ENCODE measurements at places on chromosomes 3 and 15.
A peak's percentile ranks its signal among the peaks of the same experiment; 100 is the strongest.

DNA sequence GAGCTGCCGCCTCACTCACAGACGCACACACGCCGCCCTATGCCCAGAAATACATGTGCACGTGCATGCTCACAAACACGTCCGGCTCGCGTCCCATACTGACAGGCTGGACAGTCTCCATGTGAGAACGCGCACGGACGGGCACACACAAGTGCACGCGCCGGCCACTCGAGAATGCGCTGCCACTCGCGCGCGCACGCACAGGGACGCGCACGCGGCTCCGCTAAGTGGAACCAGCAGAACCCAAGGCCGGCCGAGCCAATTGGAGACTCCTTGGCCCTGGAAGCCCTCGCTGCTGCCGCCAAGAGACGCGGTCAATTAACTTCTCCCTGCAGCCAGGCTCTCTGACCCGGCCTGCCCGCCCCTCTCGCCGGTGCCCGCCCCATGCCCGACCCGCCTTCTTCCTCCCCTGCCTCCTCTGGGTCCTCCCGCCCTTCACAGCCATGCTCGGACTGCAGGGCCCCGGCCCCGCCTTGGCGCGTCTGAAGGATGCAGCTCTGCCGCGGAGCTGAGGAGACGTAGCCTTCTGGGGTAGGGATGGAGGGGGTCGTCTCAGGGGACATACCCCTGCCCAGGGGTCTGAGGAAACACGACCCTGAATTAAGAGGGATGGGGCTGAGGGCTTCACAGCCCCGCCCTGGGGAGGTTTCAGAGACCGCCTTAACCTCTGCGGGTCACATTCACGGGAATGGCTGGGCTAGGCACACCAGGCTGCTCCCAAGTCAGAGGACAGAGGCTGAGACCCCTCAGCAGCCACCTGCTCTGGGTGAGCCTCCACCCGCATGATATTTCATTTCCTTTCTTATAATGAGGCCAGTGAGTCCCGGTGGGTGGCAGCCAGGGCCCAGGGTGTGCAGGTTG is 15.0 kb downstream of the PTH1R start:
- no peak for DNase-seq

- DNase-seq: no peak
These were observed 85.4 kb downstream of the SMAD6 start for GRCh38 chr15:66787489-66787871.

- DNase-seq: no peak
These were observed 182.6 kb downstream of the ARRDC4 start for GRCh38 chr15:98143116-98143515.

- no peak for DNase-seq
These were observed 73.8 kb downstream of the SYNPR start for GRCh38 chr3:63352008-63352279.

DNA sequence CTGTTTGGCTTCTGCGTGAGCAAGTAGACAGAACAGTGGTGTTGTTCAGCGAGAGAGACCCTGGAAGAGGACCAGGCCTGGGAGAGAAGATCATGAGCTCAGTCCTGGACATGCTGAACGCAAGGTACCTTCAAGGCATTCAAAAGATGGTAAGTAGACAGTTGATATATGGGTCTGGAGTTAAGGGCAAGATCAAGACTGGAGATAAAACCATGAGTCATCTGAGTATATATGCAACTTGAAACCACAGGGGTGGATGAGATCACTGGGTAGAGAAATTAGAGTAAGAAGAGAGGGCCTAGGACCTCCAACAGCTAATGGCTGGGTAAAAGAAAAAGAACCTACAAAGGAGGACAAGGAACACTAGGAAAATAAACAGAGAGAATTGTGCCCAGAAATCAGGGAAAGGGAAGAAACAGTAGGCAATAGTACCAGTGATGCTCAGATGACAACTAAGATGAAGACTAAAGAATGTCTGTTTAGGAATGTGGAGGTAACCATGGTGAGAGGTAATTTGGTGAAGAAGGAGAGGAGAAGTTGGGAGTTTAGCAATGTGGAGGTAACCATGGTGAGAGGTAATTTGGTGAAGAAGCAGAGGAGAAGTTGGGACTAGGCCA is 343.2 kb upstream of the ADAMTS9 start:
- no peak for DNase-seq

- DNase-seq: no peak
These were observed 596.1 kb downstream of the TUSC7 start for GRCh38 chr3:117305681-117306080.

- DNase-seq: no peak
These were observed 265.2 kb downstream of the SUCLG2 start for GRCh38 chr3:67389176-67389575.

DNA sequence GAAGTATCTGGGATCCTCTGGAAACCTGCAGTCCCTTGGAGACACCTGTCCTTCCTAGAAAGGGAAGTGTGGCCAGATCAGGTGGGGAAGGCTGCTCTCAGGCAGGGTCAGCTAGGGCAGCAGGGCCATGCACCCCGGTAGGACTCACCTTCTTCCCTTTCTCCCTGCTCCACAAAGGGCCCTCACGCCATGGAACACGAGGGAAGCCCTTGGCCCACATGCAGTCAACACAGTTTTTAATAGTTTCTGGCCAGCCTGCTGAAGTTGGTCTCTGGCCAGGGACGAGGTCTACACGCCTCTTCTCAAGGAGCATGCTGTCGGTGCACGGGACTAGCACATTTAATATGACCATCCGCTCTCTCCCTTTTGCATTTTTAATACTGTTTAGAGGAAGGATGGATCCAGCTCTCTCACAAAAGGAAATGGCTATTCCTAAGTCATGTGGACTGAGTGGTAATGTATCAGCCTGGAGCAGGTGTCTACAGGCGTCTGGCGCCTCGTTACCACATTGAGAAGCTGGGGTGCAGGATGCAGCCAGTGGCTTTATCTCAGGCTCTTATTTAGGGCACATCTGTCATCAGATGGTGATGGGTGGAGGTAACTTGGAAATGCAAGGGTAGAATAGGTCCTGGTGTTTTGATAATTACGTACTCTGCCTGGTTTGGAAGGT is 153.9 kb downstream of the KLF13 start:
- DNase-seq: no peak

GRCh38 chr3:71299160-71299559 is 284.4 kb downstream of the FOXP1 start:
- DNase-seq: no peak

DNA sequence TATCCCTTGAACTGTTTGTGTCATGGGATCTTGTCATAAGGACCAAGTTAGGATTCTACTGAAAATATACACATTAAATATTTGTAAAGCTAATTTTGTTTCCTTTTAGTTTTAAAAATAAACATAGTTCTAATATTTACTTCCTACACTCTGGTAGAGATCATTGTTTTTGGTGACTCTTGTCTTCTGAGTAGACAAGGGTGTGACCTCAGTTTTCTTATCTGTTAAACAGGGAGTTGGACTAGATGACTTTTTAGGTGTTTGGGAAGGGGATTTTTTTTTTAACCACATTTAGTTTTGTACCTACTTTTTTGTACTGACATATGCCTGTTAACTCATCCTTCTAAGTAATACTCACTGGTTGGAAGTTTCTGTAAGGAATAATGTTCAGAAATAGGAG is 30.8 kb downstream of the PLS1 start:
- no peak for DNase-seq

DNA sequence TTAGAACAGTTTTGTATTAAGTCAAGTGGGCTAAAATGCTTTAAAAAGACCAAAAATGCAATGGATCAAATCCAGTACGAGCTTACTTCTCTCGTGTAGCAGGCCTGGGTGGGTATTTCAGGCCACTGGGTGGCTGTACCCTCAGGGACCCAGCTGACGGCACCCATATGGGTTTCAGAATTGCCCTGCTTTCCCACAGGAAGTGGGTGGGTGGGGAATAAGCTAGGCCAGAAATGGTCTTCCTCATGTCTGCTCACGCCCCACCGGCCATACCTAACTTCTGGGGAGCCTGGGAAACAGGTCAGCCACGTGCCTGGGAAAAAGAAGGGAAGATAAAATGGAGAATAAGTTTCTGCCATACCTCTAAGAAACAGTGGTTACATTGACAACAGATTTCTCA is 20.3 kb downstream of the GPR160 start:
- no peak for DNase-seq

GRCh38 chr3:177197727-177198460 is 612 bp upstream of the TBL1XR1 start:
- DNase-seq: no peak

GRCh38 chr3:112734736-112735350 is 93.9 kb upstream of the CCDC80 start:
- DNase-seq: peak; percentile 27

- DNase-seq: no peak
These were observed 422.1 kb upstream of the TGFBR2 start for GRCh38 chr3:30184091-30184810.

DNA sequence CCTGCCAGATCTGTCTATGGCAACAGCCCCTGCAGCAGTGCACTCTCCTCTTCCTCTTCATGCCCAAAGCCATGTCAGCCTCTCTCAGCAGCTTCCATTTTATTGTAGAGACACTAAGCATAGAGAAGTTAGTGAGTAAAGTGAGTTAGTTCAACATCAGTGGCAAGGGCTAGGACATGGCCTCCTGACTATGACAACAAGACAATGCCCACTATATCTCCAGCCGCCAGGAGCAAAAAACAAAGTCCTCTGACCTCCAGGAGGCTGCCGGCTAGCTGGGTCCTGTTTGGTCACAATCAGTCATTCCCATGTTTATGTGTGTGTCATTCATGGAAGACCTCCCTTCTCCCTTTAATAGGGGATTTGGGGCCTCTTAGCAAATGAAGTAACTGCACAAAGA is 14.9 kb downstream of the NR1I2 start:
- DNase-seq: no peak

DNA sequence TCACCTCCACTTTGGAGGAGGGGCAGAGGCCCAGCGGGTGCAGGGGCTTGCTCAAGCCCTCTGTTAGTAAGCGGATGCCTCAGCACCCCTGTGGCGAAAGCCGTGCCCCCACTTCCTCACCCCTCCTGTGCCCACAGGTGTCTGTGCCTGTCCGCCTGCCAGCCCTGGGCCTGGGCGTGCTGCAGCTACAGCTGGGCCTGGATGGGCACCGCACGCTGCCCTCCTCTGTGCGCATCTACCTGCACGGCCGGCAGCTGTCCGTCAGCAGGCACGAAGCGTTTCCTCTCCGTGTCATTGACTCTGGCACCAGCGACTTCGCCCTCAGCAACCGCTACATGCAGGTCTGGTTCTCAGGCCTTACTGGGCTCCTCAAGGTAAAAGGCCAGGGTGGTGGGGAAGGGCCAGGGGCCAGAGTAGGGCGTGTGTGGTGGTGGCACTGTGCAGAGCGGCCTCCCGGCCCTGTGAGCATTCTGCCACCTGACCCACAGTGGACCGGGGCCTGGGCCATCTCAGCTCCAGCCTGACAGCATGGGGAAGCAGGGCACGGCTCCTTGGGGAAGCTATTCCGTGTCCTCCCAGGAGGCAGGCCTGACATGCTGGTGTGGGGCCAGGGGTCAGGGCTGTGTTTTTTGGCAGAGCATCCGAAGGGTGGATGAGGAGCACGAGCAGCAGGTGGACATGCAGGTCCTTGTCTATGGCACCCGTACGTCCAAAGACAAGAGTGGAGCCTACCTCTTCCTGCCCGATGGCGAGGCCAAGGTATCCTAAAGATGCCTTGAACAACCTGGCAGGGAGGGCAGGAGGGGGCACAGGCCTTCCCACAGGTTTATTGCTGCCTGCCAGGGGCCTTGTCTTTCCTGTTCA is 9.0 kb downstream of the MAN2A2 start:
- no peak for DNase-seq

GRCh38 chr3:189827108-189827507 is 195.9 kb downstream of the TP63 start:
- DNase-seq: no peak

DNA sequence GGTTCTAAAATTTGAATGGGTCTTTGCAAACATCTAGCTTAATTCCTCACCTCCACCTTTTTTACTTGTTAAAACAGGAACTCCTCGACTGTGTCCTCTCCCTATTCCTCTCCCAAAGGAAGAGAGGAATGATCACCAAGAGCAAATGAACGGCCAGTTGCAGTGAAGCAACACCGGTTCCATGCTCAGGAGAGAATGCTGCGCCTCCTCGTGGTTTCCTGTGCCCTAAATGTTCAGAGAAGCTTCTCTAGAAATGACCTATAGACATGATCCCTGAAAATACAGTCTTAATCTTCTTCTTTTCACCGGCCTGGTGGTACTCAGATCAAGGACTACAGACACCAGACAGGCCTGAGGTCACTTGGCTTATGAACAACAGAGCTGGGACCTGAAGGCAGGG is 65.1 kb upstream of the GUCA1C start:
- DNase-seq: no peak

DNA sequence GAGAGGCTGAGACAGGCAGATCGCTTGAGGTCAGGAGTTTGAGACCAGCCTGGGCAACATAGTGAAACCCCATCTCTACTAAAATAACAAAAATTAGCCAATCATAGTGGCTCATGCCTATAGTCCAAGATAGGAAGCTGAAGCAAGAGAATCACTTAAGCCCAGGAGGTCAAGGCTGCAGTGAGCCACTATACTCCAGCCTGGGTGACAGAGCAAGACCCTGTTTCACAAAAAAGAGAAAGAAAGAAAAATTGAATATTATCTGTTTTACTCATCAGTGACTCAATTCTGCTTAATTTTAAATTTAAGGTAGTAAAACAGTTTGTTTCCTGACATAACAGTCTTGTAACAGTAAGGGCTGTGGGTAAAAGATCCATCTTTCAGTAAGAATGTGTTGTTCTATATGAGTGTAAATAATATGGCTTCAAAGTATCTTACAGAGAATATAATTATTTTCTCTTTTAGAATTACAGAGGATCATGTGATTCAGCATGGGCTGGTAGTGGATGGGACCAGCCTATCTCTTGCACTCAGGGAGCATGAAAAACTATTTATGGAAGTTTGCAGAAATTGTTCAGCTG is 85.8 kb downstream of the ATP11B start:
- DNase-seq: no peak

DNA sequence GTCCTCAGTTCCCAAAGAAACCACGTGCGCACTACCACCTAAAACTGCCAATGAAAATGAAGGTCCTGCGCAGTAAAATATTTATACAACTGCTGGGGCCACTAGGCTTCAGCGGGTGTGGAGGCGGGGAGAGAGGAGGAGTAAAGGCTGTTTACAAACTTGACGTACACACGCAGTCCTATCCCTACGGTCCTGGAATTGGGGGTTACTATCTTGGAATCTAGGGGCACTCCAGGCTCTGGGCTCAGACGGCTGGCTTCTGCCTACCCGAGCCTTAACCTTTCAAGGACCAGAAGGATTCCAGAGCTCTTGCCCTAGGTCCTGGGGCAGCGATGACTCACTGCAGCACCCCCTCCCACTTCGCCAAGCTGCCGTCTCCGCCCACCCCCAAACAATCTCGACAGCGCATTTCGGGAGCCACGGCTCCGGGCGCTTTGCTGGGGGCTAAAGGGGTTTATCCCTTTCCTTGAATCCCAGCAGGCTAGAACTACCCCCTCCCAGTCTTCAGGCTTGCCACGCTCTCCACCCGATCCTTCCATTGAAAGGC is 3.0 kb downstream of the ADAMTS9 start:
- no peak for DNase-seq

Measured in effector memory CD4-positive, alpha-beta T cell (primary cell).